ENCODE measurements at places on chromosomes 13 and 19.

GRCh38 chr19:51296336-51297093 is 14.9 kb upstream of the IGLON5 start:
- no peak for DNase-seq

GRCh38 chr19:5338656-5339197 is 1.9 kb downstream of the PTPRS start:
- no peak for DNase-seq

GRCh38 chr19:45347570-45348366 is 7.2 kb downstream of the KLC3 start:
- no peak for DNase-seq

DNA sequence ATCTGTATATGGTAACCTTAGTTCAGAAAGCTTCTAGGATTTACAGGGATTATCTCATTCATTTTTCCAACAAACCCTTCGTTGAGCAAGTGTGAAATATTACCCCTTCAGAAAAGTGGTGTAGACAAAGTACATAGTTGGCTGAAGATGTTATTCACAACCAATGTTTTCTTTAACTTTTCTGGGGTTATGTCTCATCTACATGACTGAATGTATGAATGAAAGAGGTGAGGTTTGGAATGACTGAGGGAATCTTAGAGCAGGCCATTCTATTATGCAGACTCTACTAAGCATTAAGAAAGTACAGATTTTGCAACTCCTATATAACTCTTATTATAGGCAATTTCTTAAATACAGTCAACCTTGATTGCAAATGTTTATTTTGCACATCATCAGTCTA is 167.2 kb downstream of the NDFIP2 start:
- DNase-seq = no peak

- DNase-seq = no peak
Observed at GRCh38 chr19:15776264-15776663, 11.2 kb upstream of the OR10H5 start.

- no peak for DNase-seq
Observed at GRCh38 chr13:24124789-24125476, 35.6 kb upstream of the SPATA13 start.

DNA sequence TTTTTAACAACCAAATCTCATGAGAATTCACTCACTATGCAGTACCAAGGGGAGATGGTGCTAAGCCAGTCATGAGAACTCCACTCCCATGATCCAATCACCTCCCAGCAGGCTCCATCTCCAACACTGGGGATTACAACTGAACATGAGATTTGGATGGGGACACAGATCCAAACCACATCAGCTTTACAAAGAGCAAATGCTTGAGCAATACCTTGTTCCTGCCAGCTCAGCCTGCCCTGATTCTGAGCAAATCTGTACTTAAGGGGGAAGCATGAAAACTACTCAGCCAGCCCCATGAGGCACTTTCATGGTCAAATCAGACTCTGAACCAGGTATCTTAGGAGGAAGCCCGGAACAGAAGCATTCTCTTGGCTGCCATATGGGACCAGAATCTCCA is 259.9 kb downstream of the TBC1D4 start:
- DNase-seq = no peak

DNA sequence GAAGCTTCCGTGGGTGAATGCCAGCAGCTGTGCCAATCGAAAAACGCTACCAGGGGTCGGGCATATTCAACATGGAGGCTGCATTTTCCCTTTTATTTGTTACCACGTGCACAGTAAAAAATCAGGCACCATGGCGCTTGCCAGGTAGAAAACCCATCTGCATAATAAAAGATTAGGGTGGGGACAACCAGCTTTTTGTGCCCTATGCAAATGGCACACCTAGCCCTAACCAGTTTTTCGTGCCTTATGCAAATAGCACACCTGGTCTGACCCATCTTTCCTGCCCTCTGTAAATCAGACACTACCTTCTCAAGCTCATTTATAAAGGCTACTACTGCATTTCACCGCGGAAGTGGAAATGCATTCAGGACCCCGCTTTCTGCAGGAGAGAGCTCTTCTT is 62.1 kb upstream of the FREM2 start:
- DNase-seq = no peak

GRCh38 chr19:6224308-6224675 is 55.5 kb downstream of the MLLT1 start:
- no peak for DNase-seq

DNA sequence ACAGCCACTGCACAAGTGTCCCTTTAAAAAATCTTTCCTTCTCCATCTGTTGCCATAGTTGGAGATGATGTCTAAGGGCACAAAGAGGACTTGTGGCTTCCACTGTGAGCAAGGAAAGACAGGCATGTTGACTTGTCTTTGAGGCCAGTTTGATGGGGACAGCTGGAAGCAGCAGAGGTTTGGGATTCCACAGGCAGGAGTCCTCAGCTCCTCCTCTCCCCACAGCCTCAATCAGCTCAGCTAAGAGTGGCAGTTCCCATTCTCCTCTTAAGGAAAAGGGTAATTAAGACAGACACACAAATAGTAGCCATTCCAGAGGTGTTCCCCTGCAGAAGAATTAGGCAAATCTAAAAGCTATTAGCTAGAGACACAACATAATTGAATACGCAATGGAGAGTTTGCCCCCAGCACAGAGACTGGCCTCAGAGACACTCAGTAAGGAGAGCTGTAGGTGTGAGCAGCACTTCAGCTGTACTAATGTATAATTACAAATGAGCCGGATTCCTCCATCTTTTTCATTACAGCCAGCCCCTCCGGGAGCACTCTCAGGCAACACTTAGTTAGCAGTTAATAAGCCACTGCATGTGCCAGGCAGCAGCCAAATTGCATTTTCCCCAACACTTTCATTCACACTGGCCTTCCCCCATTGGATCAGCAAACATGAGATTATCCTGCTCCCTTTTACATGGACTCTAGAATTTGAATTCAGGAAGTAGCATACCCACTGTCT is 434.0 kb downstream of the FOXO1 start:
- DNase-seq = no peak

- DNase-seq = no peak
Observed at GRCh38 chr13:46307554-46307953, 79.5 kb downstream of the RUBCNL start.

- no peak for DNase-seq
Observed at GRCh38 chr19:35042056-35042730, 672 bp downstream of the HPN start.

DNA sequence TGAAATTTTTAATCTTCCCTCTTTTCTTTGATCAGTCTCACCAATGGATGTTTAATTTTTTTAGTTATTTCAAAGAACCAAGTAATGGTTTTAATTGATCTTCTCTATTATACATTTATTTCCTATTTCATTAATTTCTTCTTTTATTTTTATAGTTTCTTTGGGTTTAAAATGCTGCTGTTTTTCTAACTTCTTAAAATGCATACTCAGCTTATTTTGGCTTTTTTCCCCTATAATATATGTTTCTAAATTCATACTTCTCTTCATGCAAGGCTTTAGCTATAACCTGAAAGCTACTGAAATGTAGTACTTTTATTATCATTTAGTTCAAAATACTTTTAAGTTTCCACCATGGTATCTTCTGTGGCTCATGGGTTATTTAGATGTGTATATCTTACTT is 53.9 kb downstream of the ANKRD10 start:
- DNase-seq = no peak

GRCh38 chr19:584240-585001 is 5.3 kb upstream of the HCN2 start:
- peak; percentile 25 for DNase-seq

GRCh38 chr13:31064636-31065035 is 97.1 kb downstream of the HSPH1 start:
- no peak for DNase-seq

GRCh38 chr19:15616627-15617270 is 1.7 kb downstream of the CYP4F8 start:
- no peak for DNase-seq

DNA sequence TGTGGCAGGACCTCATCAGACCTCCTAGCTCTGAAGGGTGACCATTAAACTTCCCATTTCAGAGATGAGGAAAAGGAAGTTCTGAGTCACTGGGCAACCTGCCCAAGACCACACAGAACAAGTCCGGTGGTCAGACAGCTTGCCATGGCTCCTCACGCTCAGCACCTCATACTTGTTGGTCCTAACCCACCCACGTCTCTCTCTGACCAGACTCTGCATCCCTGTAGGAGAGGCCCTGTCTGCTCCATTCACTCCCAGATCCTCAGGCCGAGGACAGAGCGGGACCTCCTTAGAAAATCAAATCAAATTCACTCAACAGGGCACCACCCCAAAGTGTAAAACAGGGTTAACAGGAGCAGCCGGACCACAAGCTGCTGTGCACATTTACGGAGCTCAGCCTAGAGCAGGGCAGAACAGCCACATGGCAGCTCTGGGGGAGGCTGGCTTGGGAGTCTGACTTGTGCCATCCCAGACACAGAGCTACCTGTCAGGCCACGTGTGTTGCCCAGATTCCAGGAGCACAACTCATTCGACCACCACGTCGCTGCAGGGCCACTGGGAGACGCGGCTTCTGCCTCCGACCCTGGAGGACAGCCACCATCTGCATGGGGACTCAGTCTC is 1.7 kb downstream of the MIER2 start:
- DNase-seq = peak; percentile 38

DNA sequence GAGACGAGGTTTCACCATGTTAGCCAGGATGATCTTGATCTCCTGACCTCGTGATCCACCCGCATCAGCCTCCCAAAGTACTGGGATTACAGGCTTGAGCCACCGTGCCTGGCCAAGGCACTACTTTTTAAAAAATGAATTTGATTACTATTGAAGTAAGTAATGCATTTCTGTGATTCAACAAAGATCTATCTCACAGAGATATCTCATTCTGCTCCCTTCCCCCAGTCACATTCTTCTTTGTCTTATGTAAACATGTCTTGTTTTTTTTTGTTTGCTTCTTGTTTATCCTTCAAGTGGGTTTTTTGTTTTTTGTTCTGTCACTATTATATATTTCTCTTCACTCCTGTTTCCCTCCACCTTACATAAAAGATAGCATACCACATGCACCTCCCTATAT is 6.6 kb downstream of the ZNF146 start:
- no peak for DNase-seq

- DNase-seq = no peak
Observed at GRCh38 chr13:46721054-46721453, 75.9 kb downstream of the ESD start.

- DNase-seq = no peak
Observed at GRCh38 chr13:36450534-36450933, 18.2 kb downstream of the CCNA1 start.

DNA sequence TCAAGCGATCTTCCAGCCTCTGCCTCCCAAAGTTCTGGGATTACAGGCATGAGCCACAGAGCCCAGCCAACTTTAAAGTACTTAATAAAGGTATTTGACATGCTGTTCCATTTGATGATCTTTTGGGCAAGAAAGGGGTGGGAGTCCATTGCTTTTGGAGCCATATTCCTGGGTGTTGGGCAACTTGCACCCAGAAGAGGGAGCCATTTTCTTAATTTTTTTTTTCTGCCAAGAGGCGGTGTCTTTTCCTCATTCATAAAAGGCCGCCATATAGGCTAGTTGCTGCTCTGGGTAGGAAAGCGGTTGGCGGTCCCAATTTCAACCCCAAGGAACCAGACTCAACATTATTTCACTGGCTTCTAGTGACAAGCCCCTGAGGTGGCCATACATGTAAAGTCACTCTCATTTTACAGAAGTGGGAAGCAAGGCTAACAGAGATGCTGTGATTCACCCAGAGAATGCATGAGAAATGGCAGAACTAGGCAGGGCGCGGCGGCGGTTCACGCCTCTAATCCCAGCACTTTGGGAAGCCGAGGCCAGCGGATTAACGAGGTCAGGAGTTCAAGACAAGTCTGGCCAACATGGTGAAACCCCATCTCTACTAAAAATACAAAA is 139.6 kb downstream of the CACNA1A start:
- no peak for DNase-seq

- DNase-seq = no peak
Observed at GRCh38 chr19:39403331-39404312, 3.0 kb upstream of the ZFP36 start.

DNA sequence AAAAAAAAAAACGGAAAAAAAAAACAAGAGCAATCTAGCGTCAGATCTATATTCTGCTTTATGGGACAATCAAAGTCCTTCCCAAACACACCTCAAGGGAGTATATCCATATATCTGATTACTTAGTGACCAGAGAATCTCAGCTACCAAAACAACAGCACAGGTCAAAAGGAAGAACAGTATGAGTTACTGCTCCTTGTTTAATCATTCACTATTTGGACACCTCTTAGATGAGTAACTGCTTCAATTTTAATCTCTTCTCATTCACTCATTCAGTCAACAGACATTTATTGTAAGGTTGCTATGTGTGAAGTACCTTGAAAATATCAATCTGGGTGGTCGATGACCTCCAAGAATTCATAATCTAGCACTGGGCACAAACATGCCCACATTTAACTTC is 193.2 kb downstream of the IRS2 start:
- DNase-seq = no peak

- no peak for DNase-seq
Observed at GRCh38 chr19:4980838-4981680, 12.1 kb downstream of the KDM4B start.

DNA sequence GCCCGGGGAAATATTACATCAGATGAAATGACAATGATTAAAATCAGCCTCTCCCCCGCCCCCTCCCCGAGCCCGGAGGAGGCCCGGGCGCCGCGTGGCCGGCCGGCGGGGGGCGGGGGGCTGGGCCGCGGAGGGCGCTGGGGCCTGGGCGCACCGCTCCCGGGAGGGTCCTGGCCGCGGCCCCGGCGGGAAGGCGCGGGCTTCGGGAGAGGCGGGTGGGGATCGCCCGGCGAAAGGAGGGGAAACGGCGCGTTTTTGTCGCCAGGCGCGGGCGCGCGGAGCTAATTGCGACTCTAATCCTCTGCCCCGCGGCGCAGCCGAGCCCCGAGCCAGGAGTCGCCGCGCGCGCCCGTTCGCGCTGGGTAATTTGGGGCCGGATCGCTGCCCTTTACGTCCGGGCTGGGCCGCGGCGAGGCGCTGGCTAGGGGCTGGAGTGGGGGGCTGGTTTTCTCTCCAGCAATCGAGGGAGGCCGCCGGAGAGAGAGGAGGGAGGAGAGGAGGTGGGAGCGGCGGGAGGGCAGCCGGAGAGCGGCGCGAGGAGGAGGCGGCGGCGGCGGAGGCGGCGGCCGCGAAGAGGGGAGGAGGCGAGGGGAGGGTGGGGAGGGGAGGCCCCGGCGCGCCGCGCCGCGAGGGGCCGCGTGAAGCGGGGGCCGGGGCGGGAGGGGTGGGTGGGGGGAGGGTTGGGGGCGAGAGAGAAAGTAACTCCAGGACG is at the start of gene KCTD15:
TSS of gene KCTD15 (plus strand) at position 707 of the 712 bp plus-strand sequence. CDS start 3,585 bp downstream, outside the sequence.
- DNase-seq = no peak

- DNase-seq = no peak
Observed at GRCh38 chr19:7709932-7710460, 8.1 kb upstream of the FCER2 start.

GRCh38 chr13:34944751-34945150 is 2.7 kb downstream of the NBEA start:
- no peak for DNase-seq
